ENCODE measurements at places on chromosomes 1 and 21.

DNA sequence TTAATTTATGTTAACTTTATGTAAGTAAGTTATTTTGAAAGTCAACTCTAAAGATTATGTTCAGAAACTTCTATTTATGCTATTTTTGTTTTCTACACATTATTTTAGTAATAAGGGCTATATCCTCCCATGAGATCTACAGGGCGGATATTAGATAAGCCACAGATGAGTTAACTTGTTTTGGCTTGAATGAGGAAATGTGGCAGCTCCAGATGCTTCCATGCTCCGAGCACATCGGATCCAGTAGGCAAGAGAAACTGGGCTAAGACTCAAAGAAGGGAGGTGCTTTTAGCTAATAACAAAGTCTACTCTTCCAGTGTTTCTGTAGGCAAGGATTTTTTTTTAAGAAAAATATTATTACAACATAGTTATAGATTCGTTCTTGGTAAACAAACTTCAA lies 20.0 kb upstream of the LAMC1 start:
- DNase-seq = peak; percentile 80

GRCh38 chr21:32298658-32299081 lies at the start of gene MRAP:
Gene MRAP (plus strand): TSS chr21:32298855. CDS start chr21:32298972, 117 bp downstream.
- no peak for DNase-seq

GRCh38 chr1:153663211-153663610 lies 4.7 kb downstream of the SNAPIN start:
- peak; percentile 50 for DNase-seq

DNA sequence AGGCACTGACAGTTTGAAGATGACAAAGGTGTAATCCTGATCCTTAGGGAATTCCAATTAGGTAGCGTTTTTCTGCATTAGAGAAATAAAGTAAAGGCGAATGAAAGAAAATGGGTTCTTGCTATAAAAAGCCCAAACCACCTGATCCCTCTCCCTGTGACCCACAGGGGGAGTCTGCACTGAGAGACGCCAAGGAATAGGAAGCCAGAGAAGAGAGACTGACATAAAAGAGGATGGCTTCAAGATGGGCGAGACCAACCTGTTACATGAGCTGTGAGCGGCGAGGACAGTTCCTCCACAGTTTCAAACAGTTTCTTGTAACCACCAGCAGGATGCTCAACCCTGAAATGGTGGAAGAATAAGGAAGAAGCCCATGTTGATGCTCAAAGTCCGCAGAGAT lies 1.4 kb downstream of the RPE65 start:
- no peak for DNase-seq

DNA sequence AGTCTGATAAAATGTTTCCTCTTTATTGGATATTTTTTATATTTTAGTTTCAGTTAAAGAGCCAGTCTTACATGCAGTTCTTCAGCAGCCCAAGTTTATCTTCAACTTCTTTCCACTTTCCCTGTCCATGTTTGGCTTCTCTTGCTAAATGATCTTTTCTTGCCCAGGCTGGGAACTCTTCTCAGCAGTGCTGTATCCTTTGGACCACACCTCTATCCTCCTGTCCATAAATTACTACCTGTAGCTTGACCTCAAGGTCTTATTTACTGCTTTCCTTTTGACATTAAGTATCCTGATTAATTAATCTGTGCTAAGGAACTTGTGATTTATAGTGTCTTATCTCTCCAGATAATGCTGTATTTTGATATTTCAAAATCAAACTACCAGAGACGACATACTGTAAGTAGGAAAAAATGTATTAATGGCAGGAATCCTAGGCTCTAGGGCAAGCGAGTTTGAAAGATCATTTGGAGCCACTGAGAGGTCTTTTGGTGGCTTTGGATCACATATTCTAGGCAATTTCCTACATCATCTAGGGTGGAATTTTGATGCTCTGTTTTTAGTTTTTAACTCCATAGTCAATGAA lies 20.5 kb upstream of the PDC start:
- DNase-seq = no peak

- DNase-seq = no peak
Observed at GRCh38 chr1:63082766-63083165, 239.6 kb upstream of the FOXD3 start.

DNA sequence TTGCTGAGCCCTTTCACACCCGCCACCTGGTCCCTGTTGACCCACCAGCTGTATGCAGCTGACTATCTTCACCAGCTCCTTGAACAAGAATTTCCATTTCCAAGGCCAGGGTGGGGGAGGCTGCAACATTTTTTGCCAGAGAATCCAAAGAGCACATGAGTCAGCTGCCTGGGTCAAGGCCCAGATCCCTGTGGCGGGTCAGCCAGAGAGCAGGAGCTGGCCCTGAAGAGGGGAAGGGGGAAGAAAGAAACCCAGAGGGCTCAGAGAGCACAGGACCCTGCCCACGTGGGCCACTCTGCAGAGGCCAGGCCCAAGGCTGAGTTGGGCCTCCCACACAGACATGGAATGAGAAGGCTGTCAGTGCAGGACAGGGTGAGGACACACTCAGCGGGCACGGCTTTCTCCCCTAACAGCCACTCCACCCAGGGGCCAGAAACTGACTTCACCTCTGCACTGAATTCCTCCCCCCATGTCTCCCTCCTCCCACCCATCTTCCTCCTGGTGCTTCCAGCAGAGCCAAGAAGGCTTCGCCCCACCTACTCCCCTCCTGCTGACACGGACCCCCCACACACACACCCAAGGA lies 28.9 kb downstream of the S100A6 start:
- peak; percentile 95 for DNase-seq

DNA sequence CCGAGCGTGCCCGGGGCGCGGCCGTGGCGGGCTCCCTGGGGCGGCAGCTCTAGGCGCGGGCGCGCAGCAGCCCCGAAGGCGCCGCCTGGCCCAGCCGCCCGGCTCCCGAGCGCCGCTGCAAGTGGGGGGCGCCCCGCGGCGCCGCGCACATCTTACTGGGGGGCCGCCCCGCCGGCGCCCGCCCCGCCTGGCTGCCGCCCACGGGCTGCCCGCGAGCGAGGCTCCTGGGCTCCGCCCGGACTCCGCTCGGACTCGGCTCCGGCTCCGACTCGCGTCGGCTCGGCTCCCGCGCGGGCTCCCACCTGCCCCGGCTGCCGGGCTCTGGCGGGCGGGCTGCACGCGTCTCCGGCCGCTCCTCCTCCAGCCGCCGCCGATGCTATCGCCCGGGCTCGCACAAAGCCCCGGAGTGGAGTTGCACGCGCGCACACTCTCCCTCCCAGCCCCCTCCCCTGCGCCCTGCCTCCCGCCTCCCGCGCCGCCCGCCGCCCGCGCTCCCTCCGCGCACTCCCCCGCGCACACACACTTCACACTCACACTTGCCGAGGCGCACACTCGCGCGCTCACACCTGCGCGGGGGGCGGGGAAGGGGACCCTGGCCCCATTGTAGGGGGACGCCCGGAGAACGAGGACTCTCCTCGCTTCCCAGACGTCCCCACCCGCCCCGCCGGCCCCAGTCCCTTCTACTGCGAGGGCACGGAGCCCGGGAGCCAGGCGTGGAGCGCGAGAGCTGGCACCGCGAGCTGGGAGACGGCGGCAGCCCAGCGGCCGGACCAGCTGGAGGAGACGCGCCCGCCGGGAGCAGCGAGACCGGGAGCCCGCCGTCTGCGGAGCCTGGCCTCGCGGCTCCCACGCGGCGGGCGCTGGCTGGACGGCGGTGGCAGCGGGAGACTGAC lies at the start of gene GRIK3:
Gene GRIK3, minus strand, starts transcription at position 395 of the 893 bp plus-strand sequence. CDS start 407 bp downstream, outside the sequence.
- DNase-seq = no peak

GRCh38 chr1:81179242-81179641 lies 621.5 kb upstream of the ADGRL2 start:
- peak; percentile 85 for DNase-seq

Data from fibroblast of lung (primary cell).